SK-N-SH (cell line): ENCODE measurements at places on chromosomes 12 and 14.
A peak's percentile ranks its signal among the peaks of the same experiment; 100 is the strongest.

DNA sequence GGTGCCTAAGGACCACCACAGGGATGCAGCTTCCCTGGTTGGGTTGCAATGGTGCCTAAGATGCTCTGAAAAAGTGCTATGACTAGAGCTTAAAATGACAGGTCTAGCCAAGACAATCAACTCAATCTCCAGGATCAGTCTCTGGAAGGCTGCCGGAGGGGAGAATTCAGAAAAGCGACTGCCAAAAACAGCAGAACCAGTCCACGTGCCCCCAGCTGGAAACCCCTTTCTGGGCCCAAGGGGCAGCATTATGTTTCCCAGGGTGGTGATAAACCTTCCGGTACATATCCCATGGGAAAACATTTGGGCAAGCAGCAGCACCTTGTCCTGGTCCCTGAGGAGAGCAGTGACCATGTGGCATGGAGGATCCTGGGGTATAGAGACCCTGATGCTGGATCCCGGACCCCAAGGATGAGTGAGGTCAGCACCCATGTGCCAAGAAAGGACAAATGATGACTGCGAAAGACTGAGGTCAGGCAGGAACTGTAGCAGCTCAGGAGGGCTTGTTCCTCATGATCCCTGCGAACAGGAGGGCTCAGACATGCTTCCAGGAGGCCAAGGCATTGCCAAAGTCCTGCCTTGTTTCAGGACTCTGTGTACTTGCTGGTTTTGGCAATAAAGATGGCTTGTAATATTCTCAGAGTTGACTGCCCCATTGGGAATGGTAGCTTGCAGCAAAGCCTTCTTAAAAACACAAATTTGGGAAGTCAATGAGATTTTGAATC, 49.9 kb upstream of the LTBP2 start:
- DNase-seq: no peak

DNA sequence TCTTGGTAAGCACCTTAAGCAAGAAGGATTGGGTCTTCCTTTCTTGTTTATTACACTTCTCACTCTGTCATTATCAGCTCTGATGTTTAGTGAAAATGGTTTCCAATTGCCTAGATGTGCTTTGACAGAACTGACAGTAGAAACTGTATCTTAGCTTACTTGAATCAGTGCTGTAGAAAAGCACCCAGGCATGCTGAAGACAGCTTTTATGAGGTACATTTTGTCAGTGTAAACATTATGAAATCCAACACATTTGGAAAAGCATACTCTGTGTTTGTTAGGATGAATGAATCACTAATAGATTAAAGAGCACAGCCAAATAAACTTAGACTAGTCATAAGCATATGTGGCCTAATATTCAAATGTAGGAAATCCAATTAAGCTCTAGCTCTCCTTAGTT, 290.2 kb upstream of the NPAS3 start:
- DNase-seq: no peak

- DNase-seq: no peak
These were observed 973.2 kb downstream of the AACS start for GRCh38 chr12:126038434-126038833.

DNA sequence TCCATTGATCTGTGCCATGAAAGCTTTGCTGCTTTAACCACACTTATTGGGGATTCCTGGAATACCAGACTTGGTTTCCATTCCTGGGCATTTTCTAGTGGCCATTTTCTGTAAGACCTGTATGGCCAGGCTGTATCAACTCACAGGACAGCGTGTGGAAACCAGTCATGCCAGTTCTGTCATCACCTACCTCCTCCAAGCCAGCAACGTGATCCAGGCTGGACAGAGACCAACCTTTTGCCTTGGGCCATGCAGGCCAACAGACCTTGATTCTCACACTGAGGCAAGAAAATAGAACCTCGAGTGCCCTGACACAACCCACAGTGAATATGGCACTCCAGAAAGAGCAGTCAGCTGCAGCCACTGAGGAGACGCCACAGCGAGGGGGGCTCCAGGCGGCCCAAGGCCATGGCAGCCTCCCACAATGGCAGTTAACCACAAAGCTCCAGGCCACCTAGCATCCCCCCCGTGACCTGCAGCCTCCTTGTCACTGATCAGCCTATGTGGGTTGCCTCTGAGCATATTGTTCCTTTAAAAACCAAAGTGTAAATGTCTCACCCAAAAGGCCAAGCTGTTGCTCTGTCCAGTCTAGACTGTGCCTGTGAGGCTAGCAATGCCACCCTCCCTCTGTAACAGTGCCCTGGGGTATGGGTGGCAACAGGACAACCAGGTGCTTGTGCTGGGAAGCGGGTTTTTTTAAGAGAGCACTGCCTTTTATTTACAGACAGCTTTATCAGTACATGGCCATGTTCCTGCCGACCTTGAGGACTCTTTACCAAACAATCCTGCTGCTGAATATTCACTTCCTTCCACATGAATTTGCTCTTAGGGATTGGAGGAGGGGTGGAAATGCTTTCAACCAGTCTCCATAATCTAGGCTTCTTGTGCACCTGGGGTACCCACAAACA, 168.7 kb upstream of the HIF1A start:
- DNase-seq: no peak

DNA sequence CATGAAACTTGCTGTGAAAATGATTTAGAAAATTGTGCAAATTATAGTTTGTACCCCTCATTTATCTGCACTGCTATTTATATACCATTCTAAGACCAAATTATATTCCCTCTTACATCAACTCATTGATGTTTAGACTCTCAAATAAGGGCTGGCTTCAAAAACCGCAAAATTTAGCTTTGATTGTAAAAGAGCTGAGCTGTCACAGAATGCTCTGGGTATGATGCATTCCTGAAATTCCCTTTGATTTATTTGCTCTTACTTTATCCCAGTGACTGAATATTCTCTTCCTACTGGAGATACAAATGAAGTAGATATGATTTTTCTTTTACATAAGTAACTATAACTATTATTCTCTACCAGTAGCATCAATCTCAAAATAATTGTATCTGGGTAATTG, 78.0 kb upstream of the TMTC2 start:
- DNase-seq: no peak

GRCh38 chr14:99393059-99393655, 87.5 kb downstream of the SETD3 start:
- DNase-seq: peak; percentile 64

DNA sequence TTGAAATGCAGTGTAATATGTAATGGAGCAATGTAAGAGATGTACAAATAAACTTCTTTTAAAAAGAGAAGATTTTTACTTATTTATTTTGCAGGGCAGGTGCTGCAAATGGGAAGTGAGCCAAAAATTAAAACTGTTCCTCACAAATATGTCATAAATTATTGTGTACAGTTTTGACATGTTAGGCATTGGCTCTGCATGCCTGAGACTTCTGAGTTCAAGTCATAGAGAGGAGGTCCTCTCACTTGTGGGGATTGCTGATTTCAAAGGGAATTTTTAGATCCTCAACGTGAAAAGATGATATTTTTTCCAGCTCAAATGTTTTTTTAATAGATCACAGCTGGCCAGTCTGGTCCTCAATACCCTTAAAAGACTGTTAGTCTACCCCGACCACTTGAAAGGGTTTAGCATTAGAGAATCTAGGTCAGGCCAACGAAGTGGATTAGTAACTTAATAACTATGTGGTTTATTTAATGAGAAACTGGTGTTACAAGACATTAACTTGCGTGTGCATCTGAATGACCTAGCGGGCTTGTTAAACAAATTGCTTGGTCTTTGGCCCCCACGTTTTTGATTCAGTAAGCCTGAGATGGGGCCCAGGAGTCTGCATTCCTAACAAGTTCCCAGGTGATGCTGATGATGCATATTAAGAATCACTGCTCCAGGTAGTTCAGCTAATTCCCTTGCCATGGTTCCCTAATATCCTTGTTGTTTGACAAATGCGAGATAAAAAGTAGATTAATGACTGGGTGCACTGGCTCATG, 30.9 kb upstream of the WDR89 start:
- DNase-seq: no peak

- no peak for DNase-seq
These were observed 208.0 kb downstream of the SLC41A2 start for GRCh38 chr12:104750061-104750460.

GRCh38 chr12:103840462-103840875, 565 bp downstream of the NT5DC3 start:
- peak; percentile 74 for DNase-seq

GRCh38 chr14:78950649-78951048, 780.5 kb downstream of the NRXN3 start:
- no peak for DNase-seq

GRCh38 chr14:94080621-94081385, at the start of the genes DDX24 and IFI27L1:
TSS of gene DDX24 (minus strand) at chr14:94081202. CDS start at chr14:94079742, 1,460 bp downstream.
TSS of gene IFI27L1 (plus strand) at chr14:94081310. CDS start at chr14:94096938, 15,628 bp downstream.
- peak; percentile 97 for DNase-seq

DNA sequence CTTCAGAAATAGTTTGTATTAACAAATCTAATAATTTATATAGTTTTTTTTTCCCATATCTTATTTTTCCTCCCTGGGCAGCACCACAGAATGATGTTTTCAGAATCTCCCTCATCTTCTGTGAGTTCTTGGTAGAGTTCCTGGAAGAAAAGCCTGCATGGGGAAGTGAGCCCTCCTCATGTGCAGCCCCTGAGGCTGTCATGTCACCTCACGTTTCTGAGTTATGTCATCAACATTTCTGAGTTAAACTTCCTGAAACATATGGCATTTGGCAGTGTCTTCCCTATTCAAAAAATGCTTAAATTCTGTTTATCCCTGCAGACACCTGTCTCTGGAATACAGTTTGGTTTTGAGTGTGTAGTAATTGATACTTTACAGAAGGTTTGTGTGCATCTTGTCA, 979.0 kb downstream of the TMEM121 start:
- DNase-seq: no peak

DNA sequence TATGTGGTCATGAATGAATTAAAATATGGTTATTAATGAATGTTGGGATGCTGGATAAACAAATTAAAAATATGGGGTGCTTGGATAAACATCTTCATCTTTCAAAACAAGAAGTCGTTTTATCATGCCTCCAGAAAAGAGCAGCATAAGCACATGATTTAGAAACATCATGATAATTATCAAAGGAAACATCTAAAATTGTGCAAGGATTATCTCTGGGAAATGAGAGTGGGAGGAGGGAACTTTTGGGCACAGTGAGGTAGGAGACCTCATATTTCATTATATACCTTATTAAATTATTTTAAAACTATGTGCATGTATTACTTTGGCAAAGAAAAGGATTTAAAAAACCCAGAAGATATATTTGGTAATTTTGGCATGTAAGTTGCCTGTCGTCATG, 8.9 kb downstream of the C3AR1 start:
- DNase-seq: no peak

- DNase-seq: no peak
These were observed 441.7 kb downstream of the RAD51B start for GRCh38 chr14:68261092-68261842.

DNA sequence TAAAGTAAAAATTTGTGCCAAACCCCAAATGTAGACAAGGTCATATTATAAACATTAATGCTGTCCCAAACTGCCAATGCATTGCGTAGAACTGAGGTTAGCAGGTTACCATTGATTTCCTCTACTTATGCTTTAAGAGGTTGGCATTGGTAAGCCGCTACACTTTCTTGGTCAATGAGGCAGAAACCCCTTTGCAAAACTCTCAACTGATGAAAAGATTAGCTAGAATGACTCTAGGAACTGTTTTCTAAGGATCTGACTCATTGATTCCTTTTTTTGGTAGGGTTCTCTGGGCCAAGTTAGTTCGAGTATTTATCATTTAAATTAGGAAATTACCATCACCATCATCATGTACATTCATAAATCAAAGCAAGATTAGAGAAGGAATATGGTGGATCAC, 44.6 kb downstream of the HMGA2 start:
- DNase-seq: no peak

- DNase-seq: peak; percentile 14
These were observed 8.0 kb upstream of the CPNE6 start for GRCh38 chr14:24063263-24063836.

DNA sequence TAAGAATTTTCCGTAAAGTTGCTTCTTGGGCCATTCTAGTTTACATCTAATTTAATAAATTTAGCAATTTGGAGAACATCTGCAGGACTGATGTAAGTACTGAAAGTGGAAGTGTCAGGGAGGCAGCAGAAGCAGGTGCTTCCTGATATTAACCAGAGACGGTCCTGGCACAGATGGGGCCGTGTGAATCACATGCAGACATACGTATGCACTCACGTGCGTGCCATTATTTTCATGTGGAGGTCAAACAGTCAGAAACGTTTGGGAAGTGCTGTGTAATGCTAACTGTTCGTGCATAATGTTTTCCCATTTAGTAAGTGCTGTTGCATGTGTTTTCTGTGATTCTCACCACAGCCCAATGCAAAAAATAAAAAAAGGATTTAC, 87.8 kb upstream of the DYNC1H1 start:
- DNase-seq: peak; percentile 87

GRCh38 chr12:49626169-49626835, 2.9 kb downstream of the PRPF40B start:
- DNase-seq: no peak

- no peak for DNase-seq
These were observed 113.3 kb upstream of the TMPO start for GRCh38 chr12:98402091-98402490.

DNA sequence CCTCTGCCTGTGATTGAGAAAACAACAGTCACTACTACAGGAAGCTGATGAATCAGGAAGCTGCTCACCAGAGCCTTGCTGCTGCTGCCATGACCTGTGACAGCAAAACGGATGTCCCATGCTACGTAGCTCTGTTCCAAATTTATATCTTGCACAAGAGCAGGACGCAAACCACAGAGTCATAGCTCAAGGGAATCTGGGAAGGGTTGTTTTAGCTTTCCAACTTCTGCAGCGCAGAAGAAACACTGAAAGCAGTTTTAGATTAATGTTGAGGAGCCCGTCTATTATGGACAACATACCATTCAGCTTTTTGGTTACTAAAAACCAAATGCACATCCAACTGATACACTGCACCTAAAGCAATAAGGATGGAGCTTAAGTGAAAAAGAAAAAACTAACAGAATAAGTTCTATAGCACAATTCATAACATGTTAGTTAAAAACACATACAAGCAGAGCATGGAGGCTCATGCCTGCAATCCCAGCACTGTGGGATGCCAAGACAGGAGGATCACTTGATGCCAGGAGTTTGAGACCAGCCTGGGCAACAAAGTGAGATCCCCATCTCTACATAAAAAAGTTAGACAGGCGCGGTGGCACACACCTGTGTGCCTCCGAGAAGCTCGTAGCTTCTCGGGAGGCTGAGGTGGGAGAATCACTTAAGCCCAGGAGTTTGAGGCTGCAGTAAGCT, 1.7 kb upstream of the ANKRD33 start:
- DNase-seq: no peak

GRCh38 chr14:75299059-75299458, 20.4 kb downstream of the FOS start:
- no peak for DNase-seq

DNA sequence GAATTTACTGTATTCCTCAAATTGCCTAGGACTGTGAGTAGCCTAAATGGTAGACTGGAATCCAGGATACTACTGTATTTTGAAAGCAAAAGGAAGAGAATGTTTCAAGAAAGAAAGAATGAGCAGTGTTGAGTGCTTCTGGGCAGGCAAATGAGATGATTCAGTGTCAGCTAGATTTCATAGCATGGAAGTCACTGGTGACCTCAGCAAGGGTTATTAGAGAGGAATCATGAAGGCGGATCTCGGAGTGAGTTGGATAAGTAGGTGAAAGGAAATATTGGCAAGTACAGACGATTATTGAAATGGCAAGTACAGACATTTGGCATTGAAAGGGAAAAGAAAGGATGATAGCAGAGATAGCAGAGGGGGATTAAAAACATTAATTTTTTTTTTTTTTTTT, 27.1 kb downstream of the VRK1 start:
- no peak for DNase-seq
